ENCODE measurements at places on chromosomes 4 and X. TPM values are rescaled to one million over a fixed set of nuclear protein-coding genes. Genes with fewer than 3 reads are reported as not detected.

The ARMCX4 gene
- 9.0 TPM for total RNA-seq

The PARM1 gene
- 17.7 TPM for total RNA-seq

The SOWAHB gene
- not detected for total RNA-seq

The SAT1 gene
- 210 TPM for total RNA-seq

The SPANXN3 gene
- total RNA-seq = not detected

The XG gene
- total RNA-seq = 0.19 TPM

The HTR2C gene
- not detected for total RNA-seq

The GAGE12E gene
- total RNA-seq = not detected

The RP2 gene
- 9.6 TPM for total RNA-seq

The SH3D19 gene
- total RNA-seq = 200 TPM

The PLRG1 gene
- total RNA-seq = 54.0 TPM

- ATAC-seq = no peak
Measured at GRCh38 chr4:189081826-189082225, 858.8 kb upstream of the FRG1 start.

DNA sequence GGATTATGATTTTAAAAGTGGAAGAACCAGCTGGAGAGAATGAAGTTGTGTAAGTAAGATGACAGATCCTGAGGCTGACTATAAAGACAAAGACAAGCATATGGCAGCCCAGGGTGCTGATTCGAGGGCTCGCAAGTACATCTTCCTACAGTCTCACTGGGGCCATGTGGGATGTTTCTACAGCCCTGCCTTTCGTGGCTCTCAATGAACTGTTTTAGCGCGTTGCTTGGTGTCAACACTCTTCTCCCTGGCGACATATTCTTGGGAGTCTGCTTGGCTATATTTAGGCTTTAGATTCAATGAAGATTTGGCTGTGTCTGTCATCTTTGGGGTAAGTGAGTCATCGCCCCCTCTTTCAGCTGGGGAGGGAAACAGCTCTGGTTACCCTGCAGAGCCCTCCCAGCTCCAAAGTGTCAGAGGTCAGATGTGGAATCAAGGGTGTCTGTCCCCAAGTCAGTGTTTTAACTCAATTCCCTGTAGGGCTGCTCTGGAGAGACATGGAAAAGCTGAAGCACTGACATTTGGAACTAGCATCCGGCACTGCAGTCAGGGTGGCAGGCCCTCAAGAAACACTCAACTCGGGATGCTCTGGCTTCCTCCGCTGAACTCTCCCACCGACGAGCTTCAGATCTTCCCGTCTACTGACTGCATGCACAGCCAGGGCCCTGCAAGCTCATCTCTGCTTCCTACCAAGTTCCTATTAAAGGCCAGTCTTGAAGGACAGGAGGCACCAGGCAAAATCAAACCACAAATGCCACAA lies 65.7 kb downstream of the GATB start:
- ATAC-seq = no peak

- ATAC-seq = peak; percentile 7
Measured at GRCh38 chr4:8329859-8330761, 60.6 kb downstream of the HTRA3 start.

DNA sequence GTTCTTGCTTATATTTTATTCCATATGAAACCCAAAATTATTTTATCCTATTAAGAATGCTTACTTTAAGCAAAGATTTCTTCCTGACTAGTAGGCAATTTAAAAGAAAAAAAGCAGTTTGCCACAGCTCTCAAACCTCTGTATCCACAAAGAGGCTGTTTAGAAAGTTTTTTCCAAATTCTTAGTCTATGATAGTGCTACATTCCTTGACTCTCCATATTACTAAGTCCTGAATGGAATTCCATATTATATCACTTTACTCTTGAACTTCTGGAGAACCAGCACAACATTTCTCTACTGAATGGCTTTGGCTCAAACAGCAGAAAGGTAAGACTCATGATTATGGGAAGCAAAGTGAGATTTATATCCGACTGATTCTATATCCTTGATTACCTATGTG lies 8.3 kb downstream of the SLC10A6 start:
- ATAC-seq = no peak

DNA sequence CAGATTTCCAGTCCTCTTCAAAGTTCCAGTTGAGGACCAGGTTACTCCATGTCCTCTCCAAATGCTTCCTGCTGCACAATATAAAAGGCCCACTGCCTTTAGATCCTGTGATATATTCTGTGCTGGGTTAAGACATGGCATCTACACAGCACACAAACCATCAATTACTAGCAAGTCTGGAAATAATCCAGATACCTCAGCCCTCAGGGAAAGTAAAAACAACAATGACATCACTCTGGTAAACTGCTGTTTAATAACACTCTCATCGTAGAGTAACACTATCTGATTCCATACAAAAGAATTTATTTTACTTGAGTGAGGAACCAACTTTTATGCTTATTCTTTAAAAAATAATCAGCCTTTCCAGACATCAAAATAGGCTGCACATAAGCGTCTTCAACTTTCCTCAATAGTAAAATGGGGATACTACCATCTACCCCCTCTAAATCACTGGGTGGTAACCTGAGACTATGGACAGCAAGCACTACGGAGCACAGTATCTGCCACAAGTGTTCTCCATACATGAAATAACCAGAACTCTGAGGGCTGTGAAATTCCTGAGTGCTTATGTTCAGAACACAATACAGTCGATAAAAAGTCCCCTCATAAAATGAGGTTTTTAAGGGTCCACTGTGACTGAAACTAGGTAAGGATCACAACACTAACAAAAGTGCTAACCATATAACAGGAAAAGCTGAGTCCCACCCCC lies 53.4 kb downstream of the ABCG2 start:
- ATAC-seq = no peak

DNA sequence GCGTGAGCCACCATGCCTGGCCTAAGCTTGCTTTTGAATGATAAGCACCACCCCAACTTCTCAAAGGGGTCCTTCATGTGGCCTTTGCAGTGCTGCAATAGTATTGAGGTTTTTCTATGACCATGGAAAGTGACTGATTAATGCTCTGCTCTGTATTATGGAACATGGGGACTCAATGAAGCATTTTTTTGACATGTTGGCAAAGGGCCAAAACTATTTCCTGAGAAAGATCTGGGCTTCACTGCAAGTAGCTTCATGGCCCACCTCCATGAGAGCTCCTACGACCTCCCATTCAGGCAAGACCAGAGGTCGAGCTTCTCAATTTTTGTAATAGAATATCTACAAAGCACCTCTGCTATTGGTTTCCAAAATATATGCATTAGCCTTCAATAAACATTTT lies 16.7 kb upstream of the SEPTIN6 start:
- ATAC-seq = no peak

DNA sequence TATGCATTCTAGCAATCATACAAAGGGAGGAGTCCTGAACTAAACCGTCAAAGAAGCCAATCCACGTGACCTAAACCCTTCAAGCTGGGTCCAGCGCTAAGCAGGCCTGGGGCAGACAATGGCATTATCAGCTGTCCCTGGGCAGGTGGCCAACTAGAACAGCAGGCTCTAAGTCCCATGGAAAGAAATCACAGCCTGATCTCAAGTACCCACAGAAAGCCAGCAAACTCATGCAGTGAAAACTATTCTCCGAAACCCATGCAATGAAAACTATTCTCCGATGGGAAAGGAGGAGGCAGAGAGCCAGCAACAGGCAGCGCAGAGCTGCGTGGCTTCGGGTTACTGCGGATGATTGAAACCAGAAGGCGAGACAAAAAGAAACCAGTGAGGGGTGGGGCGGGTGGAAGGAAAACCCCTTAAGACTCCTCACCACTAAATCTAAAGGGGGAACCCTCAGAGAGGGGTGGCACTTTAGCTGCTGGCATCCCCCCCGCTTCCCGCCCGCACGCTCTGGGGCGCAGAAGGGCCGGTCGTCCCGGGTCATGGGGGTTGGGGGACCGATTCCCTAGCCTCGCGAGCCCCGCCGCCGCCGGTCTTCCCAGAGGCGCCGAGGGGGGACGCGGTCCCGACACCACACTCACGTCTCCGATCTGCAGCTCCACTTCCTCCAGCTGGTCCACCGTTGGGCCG lies 567 bp downstream of the C4orf46 start:
- no peak for ATAC-seq

- no peak for ATAC-seq
Measured at GRCh38 chr4:169615467-169616106, 3.2 kb upstream of the NEK1 start.

GRCh38 chrX:49930039-49930438 lies 7.6 kb downstream of the CLCN5 start:
- no peak for ATAC-seq

- ATAC-seq = no peak
Measured at GRCh38 chr4:108117418-108118182, 51.1 kb downstream of the LEF1 start.

DNA sequence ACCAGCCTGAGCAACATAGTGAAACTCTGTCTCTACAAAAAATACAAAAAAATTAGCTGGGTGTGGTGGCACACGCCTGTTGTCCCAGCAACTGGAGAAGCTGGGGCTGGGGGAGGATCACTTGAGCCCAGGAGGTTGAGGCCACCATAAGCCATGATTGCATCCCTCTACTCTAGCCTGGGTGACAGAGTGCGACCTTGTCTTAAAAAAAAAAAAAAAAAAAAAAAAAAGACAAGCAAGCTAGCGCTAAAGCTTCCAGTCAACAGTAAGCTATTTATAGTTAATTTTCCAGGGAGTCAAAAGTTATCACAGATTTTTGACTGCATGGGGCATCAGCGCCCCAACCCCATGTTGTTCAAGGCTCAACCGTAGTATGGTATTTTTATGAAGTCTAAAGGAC lies 273.4 kb downstream of the RAPGEF2 start:
- no peak for ATAC-seq

DNA sequence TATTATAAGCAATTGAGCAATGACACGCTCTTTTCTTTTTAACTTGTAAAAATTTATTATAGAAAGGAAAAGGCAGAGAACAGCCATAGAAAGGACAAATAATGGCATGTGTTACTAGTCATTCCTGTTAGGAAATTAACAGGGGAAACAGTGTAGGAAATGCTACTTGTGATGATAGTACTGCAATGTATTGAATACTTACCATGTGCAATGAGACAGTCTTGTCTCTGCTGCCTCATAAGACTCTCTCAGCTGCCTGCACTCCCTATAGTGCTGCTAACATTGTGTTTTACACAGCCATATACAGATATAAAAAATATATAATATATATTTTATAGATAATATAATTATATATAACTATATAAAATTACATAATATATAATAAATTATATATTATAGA lies 62.3 kb upstream of the SHOX start:
- no peak for ATAC-seq

GRCh38 chrX:134692990-134693389 lies 34.7 kb upstream of the PLAC1 start:
- ATAC-seq = no peak

DNA sequence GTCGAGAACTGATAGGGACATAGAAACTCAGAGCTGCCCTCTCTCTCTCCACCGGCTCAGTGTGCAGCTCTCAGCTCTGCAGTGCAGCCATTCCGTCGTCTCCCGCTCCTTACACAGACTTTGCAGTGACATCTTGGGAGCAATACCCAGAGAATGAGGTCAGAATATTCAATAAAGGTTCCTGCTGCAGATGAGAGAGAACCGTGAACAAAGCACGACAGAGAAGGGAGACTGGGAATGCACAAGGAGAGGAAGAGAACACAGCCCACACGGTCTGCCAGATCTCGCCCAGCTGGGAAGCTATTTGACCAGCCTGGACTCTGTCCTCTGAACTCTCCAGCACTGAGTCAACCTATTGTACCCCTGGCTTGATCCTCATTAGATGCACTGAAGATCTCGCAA lies 118.0 kb upstream of the PPARGC1A start:
- no peak for ATAC-seq

DNA sequence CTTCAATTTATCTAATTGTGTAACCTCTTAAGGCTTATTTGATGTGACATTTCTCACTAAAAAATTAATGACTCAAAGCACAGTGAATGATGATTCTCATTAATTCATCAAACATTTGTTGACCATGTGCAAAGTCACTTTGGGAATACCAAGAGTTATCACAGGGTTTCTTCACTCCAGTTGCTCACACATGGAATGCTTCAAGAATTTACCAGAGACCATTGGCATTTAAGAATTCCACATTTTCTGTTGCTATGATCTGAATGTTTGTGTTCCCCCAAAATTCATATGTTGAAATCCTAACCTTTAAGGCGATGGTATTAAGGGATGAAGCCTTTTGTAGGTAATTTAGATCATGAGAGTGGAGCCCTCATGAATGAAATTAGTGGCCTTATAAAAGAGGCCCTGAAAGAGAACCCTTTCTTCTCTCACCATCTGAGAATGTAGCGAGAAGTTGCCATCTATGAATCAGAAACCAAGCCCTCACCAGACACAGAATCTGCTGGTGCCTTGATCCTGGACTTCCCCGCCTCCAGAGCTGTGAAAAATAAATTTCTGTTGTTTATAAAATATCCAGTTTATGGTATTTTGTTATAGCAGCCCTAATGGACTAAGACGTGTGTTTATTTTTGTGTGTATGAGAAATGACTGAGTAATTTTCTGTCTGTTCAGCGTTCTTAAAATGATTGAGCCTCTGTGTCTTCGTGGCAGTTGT lies 16.4 kb upstream of the SRPX start:
- no peak for ATAC-seq

DNA sequence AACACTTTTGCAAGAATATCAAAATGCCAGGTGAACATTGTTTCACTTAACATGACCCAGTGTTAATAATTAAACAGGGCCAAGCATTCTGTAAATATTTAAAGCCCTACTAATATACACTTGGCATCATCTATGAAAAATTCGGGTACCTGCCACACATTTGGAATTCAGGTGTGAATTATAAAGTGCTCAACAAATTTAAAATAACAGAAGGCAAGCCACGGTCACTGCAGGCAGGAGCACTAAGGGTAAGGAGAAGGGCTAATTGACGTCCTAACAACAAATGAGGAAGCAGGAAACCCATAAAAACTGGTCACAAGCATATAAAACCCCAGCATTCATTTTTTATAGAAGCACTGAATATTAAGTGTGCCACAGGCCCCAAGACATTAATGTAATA lies 43.8 kb upstream of the CPEB2 start:
- ATAC-seq = no peak

DNA sequence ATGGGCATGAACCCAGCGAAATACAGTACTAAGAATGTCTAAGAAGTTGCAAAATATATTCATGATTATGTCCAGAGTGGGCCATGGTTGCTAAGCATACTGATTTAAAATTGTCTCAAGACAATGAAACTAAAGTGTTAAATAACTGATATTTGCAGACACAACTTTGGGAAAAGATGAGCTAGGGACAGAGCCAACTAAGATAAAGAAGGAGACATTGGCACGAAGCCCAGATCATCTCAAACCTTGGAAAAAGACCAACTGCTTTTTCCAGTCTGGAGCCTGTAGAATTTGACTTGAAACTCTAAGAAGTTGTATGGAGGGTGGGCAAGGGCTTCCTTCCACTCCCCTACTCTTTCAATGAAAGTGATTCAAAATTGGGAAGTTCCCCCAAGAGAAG lies 108.5 kb upstream of the GLRA2 start:
- ATAC-seq = no peak

DNA sequence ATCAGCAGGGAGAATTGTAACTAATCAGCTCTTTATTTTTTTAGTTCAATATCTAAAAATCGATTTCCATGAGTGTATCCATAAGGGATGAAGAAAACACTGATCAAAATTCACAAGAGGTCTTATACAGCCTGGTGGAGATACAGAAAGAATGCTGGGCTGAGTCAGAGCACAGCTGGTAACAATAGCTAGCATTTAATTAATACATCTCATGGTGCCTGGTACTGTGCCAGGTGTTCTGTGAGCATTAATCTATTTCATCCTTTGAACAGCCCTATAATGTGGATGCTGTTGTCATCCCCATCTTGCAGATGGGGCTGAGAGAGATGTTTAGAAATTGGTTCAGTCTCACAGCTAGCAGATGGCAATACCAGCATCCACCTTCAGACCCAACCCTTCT lies 250.9 kb upstream of the RPS6KA3 start:
- ATAC-seq = no peak

Measured in gastroesophageal sphincter (tissue), 4 donors.